ENCODE measurements at places on chromosomes 4 and X.

DNA sequence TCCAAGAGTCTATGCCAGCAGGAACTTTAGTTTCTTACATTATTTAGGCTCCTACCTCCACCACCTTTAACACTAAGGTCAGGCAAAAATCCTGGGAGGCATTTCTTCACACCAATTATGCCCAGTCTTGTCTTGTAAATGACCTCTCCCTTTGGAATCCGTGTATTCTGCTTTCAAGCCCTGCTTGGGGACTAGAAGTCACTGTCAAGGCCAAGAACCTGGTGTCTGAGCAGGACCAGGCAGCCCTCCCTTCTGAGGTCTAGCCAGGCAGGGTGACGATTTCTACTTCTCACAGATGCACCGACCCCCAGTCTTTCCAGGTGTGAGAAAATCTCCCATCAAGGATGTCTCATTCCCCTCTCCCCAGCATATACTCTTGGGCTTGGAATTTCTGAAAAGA is 82.7 kb upstream of the C1QTNF7 start:
- no peak for DNase-seq

- no peak for DNase-seq
Observed at GRCh38 chrX:69150281-69150960, 14.8 kb downstream of the PJA1 start.

DNA sequence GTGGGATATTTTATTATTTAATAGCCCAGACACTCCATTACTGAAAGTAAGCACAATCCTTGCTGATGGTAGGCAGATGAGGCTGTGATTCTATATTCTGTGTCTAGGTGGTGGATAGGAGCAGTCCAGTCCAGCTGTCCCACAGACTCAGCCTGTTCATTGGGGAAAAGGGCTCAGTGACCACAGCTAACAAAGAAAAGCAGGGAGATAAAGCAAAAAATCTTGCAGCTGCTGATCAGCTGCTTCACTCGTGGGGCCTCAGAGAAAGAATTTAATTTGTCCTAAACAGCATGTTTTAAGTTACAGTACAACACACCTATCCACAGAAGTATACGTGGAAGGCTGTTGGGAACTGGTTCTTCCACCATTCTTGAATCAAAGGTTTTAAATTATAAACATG is 40.7 kb upstream of the ANK2 start:
- DNase-seq = no peak

- DNase-seq = no peak
Observed at GRCh38 chrX:45849261-45849862, 648.7 kb upstream of the DIPK2B start.

DNA sequence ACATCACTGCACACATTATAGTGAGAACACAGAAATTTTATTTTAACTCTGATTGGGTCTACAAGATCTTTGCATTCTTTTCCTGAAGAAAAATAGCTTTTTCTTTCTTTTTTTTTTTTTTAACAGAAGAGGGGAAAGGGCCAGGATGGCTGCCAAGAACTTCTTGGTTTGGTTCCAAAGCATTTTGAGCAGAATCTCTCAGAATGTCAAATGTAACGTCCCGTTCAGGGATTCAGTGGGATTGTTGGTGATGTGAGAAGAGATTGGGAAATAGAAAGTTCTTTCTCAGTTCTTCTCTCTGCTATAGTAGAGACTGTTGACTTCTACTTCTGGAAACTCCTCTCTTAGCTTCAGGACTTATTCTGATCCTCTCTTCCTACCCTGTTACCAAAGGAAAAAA is 70.9 kb upstream of the CBR4 start:
- DNase-seq = no peak

DNA sequence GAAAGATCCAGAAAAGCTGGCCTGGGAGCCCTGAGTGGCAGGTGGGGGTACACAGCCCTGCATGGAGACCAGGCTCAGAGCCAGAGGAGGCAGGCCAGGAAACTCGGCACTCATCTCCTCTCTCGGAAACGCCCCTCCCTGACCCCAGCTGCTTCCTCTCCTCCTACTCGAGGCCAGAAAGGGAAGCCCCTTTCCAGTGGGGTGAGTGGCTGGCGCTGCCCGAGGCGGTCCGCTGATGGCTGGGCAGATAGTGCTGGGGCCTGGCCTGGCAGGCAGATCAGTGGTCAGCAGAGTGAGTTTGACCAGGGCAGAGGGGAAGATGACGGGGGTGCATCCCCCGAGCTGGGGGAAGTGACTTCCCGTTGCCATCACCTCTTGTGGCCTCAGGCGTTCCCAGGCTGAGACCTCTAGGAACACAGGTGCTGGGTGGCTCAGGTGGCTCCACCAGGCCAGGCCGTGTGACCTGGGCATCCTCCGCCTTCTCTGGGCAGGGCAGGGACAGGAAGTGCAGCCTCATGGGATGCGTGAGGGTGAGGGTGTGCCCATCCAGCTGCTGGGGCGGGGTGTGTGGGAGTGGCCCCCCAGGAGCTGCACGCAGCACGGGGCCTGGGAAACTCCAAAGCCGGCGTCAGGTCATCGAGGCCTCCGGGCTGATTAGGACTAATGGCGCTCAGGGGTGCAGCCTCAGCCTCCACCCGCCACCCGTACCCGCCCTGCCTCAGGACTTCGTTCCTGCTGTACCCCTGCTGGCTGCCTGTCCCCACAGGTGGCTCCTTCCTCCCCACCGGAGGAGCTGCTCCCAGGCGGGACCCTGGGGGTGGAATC is 5.7 kb downstream of the SH3BP2 start:
- no peak for DNase-seq
